ENCODE measurements at places on chromosomes 1 and 21.

DNA sequence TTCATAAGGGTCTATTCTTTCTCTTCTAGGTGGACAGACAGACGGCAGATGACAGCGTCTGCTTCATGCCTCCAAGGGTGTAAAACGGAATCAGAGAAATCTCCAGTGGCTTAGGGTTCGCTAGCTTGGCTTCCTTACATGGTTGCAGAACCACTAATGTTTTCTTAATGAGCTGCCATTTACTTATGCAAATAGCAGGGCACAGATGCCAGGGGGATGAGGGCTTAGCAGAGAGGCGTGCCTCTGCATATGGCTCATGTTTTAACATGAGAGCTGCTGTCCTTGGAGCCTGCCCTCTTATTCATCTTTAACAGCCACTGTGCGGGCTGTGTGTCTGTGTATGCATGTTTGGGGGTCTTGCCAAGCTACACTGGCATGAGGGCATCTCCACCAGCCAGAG, 119.6 kb downstream of the IER5 start:
- DNase-seq, result no peak

DNA sequence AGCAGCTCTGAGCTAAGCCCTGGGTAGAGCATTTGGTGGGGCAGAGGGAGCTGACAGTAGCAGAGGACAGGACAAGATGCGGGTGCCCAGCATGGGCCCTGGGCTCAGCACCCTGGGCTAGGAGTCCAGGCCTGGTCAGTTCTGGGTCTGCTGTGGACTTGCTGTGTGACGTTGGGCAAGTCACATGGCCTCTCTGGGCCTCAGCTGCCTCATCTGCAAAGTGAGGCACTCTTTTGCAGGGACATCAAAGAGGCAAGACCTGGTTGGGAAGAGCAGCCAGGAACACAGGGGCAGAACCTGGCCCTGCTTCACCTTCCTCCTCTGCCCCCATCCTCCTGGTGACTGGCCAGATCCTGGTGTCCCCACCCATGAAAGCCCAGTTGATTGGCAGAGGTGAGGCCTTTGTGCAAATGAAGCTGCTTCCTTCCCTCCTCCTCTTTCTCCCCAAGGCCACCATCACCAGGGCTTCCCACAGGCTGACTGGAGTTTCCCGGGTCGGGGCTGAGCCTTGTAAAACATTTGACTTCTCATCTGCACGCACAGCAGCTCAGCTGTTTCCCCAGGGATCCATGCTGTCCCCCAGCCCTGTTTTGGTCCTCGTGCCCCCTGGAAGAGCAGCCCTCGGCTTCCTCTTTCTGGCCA, 350.5 kb downstream of the MATN1 start:
- DNase-seq, result no peak

GRCh38 chr1:230401101-230401500, 25.0 kb downstream of the PGBD5 start:
- no peak for DNase-seq

DNA sequence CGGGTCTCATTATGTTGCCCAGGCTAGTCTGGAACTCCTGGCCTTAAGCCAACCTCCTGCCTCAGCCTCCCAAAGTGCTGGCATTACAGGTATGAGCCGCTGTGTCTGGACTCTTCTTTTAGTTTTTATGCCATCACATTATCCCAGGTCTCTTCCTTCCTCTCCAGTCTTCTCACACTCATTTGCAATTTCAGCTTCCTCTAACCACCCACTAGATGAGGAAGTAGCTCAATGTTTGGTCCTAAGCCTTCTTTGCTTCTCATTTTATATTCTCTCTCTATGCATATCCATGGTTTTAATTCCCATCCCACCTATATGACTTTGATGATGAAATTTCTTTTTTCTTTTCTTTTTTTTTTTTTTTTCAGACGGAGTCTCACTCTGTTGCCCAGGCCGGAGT, 3.1 kb upstream of the ZBTB8A start:
- no peak for DNase-seq

GRCh38 chr21:31673321-31673912, 13.9 kb downstream of the SOD1 start:
- DNase-seq, result no peak

- DNase-seq, result no peak
Observed at GRCh38 chr1:36208978-36209703, 15.1 kb upstream of the THRAP3 start.
